NCI-H460 (cell line): ENCODE measurements at places on chromosomes 7 and 10. TPM values are rescaled to one million over a fixed set of nuclear protein-coding genes. Genes with fewer than 3 reads are reported as not detected.

The TMEM270 gene
- 0.55 TPM in 1 of 2 replicates, not detected in the other for total RNA-seq

DNA sequence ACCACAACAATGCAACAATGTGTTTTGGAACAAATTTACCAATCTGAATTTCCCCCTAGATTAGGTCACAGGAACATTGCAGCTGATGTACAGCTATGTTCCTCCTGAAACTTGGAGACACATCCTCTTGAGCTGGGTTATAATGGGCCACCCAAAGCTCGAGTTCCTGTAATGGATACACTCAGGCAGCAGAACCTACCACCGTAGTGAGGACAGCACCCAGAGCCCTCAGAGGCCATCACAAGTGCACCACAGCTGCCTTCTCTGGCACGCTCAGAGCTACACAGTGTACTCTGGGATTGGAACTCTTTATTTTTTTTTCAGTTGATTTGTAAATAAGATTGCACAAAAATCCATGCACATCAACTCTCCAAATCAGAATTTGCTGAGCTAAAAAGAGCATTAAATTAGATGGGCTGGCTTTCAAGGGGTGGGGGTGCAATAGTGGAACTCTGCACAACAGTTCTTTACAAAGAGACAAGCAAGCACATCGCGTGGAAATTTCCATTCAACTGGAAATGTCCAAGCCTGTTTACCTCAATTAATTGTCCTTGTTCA, 56.7 kb downstream of the EGFR start:
- DNase-seq, result no peak

GRCh38 chr7:132077971-132078685, 498.1 kb downstream of the PLXNA4 start:
- DNase-seq, result no peak

GRCh38 chr10:26214004-26214403, 2.6 kb upstream of the GAD2 start:
- no peak for DNase-seq

DNA sequence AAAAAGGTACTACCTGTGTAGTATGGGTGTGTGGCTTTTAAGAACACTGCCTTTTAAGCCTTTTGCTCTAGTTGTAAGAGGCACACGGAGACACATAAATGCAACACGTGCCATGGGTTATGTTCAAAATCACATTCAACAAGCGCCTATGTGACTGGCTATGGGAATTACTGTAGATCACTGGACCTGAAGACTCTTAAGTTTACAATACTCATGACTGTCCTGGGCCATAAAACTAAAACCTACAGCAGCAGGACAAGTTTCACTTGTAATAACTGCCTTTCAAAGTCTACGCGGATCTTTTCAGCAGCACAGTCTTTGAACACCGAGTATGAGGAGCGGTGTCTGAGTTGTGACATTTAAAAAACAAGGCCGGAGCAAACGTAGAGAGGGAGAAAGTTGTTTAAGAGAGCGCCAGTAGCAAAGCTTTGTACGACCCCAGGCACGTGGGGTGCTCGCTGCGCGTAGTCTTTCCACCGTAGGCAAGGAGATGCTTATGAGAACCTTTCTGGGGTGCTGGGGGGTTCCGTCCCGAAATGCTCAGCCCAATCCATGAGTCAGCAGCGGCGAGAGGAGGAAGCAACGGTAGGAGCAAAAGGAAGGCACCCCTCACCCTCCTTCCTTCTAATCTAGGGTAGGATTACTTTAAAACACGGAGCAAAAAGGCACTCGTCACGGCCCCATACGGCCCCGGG, 662 bp downstream of the DNAJC2 start:
- DNase-seq, result no peak

GRCh38 chr7:151113344-151114150, 27.3 kb downstream of the AGAP3 start:
- DNase-seq, result no peak

GRCh38 chr7:111172564-111173257, 81.8 kb downstream of the LRRN3 start:
- no peak for DNase-seq

The OR6V1 gene
- not detected in 2 replicates for total RNA-seq

GRCh38 chr7:151402029-151402835, 7.6 kb downstream of the WDR86 start:
- DNase-seq, result no peak

- no peak for DNase-seq
These were observed 3.2 kb downstream of the PLPP4 start for GRCh38 chr10:120460186-120460585.

The SKIDA1 gene
- 1.3 TPM in 2 replicates for total RNA-seq
